ENCODE measurements at places on chromosomes 13 and 19.
A peak's percentile ranks its signal among the peaks of the same experiment; 100 is the strongest.

- DNase-seq, result no peak
These were observed 225.8 kb upstream of the IRS2 start for GRCh38 chr13:110012102-110012739.

GRCh38 chr19:30406220-30407067 lies 34.3 kb downstream of the ZNF536 start:
- DNase-seq, result no peak

- DNase-seq, result no peak
These were observed 502.7 kb downstream of the UQCRFS1 start for GRCh38 chr19:28710278-28710677.

- DNase-seq, result no peak
These were observed 1.1 kb downstream of the NAA16 start for GRCh38 chr13:41312176-41312500.

DNA sequence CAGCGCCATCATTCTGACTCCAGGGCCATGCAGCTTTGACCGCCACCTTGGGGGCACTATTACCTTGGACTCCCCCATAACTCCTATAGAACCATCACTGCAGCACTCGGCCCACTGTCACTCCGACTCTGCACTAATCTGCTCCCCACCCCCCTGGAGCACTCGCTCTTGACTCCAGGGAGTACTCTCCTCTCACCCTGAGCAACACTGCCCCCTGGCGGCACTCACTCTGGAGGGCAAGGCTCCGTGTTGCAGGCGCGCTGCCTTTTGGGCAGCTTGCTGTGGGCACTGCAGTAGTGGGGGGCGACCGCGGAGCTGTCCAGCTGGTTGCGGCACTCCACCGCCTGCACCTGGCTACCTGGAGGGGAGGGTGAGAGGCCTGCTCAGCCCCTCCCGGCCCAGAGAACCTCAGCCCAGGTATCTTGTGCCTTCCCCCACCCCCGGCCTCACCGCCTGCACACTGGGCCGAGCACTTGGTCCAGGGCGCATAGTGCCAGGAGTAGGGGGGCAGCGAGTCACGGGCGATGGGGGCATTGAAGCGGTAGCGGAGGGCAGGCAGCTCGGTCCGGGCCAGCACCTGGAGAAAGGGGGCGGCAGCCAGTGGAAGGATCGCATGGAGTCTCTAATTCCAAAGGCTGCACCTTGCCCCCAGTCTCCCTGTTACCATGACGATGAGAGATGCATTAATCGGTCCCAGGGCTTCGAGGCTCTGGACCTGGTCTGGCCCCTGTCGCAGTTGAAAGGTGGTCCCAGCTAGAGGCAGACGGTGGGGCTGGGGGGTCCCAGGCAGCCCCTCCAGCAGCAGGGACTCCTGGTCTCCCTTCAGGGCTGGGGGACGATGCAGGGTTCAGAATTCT lies 8.9 kb upstream of the MYO1F start:
- no peak for DNase-seq

- no peak for DNase-seq
These were observed 94.5 kb downstream of the ZMYM2 start for GRCh38 chr13:20053016-20053415.

DNA sequence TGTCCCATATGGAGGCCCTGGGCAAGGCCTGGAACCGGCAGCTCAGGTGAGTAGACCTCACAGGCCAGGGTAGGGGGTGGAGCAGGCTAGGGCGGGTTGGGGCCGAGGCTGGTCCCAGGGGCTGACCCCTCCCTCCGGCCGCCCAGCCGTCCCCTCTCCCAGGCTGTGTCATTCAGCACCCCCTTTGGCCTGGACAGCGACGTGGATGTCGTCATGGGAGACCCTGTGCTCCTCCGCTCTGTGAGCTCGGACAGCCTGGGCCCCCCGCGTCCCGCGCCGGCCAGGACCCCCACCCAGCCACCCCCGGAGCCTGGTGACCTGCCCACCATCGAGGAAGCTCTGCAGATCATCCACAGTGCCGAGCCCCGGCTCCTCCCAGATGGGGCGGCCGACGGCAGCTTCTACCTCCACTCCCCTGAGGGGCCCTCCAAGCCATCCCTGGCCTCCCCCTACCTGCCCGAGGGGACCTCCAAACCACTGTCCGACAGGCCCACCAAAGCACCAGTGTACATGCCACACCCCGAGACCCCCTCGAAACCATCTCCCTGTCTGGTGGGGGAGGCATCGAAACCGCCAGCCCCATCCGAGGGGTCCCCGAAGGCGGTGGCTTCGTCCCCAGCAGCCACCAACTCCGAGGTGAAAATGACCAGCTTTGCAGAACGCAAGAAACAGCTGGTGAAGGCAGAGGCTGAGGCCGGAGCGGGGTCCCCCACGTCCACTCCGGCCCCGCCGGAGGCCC lies 16.0 kb downstream of the CAMSAP3 start:
- DNase-seq, result no peak

DNA sequence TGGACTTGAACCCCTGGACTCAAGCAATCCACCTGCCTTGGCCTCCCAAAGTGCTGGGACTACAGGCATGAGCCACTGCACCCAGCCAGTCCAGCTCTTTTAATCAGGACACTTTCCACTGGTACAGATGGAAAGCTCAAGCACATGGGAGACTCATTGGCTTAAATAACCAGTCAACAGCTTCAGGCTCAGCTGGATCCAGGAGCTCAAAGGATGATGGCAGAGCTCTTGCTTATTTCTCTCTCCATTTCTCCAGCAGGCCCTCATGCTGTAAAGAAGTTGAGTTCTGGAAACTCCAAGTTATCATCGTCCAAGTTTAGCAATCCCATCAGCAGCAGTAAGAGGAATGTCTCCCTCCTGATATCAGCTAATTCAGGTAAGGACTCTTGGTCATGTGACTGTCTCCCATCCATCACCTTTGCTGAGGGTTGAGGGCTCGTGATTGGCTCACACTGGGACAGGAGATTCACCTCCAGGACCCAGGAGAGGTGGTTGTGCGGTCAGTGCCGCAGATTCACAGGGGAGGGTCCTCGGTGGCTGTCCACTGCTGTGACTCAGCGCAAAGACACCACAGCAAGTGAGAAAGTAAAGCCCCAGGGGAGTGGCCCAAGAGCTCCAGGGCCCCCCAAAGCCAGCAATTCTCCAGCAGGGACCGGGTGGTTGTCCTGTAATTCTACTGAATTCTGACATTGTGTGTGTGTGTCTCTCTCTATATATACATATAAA lies 5.1 kb downstream of the CCL25 start:
- DNase-seq, result no peak

GRCh38 chr19:54937926-54938325 lies 9.4 kb downstream of the NLRP7 start:
- no peak for DNase-seq

- DNase-seq, result no peak
These were observed 94.1 kb upstream of the UFM1 start for GRCh38 chr13:38255600-38255999.

DNA sequence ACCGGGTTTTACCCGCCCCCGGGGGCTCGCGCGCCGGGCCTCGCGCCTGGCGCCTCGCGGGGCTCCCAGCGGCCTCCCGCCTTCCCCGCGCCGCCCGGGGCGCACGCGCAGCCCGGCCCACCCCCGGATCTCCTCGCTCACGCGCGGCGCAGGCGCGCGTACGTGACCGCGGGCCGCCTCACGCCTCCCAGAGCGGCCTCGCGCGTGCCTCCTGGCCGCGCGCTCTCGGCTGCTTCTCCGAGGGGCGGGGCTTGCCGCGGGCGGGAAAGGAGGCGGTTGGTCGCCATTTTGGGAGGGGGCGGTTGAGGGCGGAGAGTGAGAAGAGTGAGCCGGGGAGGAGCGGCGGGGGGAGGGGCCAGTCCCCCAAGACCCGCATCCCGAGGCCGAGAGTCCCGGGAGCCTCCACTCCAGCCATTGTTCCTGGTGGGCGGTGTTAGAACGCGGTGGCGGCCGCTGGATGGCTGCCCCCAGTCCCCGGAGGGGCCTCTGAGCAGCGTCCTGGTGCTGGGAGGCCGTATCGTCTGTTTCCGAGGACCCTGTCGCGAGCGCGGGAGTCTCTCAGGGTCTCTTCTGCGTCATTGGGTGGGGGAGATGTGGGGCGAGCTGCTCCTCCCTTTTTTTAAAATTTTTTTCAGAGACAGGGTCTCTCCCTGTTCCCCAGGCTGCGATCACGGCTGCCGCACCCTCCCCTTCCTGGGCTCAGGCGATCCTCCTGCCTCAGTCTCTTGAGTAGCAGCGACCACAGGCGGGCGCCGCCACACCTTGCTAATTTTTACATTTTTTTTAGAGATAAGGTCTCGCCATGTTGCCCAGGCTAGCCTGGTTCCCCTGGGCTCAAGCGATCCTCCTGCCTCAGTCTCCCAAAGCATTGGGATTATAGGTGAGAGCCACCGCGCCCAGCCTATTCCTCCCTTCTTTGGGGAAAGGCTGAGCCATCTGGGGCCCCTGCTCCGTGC lies at the start of gene ZNF541:
TSS of gene ZNF541 (minus strand) at position 78 of the 956 bp plus-strand sequence. CDS start 17,292 bp downstream, outside the sequence.
- DNase-seq, result peak; percentile 77

DNA sequence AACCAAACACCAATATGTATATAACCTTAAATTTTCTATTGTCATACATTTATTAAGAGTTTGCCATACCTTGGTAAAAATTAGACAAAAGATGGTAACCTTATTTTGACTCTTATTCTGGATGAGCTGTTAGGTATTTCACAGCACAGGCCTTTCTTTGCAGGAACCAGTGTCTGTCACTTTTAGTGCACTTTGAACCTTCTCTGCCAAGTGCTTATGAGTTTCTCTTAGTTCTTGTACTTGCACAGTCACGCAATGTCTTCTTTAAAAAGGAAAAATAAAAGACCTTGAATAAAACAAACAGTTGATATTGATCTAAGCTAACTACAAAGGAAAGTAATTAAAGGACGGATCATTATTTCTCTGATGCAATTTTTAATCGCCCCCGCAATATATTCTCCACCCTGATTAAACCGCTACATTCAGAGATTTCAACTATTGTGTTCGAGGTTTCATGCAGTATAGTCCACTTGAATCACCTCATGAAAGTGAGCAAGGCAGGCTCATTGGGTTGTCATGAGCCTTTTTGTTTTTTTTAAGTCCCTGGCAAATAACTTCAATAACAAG lies 534.5 kb downstream of the KLF5 start:
- no peak for DNase-seq

- DNase-seq, result no peak
These were observed 2.7 kb downstream of the MAB21L1 start for GRCh38 chr13:35473802-35474201.

DNA sequence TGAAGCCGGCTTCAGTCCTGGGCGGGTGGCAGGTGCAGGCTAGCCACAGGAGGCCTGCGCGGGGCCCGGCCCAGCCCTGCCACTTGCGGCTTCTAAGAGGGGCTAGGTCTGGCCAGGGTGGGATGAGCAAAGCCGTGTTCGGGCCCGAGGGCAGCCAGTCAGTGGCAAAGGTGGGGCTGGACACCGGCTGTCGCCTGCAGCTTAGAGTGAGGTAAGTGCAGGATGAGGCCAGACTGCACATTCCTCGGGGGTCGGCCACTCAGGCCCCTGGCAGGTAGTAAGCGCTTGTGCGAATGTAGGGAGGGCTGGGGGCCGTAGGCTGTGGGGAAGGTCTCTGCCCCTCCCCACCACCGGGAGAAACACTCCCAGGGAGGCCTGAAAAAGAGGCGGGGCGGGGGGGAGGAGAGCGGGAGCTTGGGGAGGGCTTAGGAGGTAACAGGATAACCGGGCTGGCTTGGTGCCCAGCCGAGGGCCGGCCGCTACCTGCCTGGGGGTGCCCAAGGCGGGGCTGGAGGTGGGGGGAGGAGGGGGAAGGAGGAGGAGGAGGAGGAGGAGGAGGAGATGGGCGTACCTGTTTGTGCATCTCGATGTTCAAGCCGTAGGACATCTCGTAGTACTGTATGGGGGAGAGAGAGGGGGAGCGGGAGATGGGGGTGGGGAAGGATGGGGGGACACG lies 6.4 kb downstream of the TLE5 start:
- DNase-seq, result no peak

DNA sequence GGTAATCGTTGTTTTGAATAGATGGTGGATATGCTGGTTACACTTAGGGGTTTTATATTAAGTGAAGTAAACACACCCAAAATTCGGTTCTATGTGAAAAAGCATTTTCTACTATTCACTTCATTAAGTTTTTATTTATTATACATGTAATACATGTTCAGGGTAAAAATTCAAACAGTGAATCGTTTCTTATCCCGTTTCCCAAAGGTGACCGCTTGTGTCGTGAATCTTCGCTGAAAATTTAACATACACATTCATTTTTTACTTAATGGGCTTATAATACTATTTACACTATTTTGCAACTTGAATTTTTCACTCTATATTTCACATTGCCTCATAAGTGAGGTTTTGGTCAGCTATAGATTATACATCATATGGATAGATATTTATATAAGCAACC lies 24.5 kb downstream of the IPO5 start:
- DNase-seq, result no peak

DNA sequence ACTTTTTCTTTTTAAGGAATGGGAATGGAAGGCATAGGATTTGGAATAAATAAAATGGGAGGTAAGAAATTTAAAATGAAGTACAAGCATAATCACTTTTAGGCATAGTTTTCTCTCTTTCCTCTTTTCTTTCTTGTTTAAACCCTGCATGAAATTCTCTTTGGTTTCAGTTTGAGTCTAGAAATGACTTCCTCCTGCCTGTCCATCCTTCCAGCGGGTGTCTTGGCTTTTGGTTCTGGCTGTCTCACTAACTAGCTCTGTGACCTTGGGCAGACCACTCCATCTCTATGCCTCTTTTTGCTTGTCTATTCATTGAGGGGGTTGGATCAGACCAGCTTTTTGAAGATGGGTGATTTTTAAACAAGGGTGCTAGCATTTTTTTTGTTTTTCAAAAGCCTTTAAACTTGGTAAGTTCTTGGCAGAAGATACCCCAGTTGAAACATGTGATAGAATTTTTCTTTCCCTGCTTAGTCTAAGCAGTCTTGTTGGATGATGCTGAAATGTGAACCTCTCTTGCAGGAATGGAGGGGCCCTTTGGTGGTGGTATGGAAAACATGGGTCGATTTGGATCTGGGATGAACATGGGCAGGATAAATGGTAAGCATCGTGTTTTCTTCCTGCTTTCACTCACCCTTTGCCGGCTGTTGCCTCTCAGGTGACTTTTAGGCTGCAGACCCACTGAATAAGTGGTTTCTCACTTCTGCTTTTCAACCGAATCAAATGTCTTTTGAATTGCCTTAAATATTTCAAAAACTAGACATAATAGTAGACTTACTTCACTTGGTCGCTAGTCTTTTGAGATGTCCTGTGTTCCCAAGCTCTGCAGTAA lies 28.6 kb downstream of the PRAM1 start:
- no peak for DNase-seq

DNA sequence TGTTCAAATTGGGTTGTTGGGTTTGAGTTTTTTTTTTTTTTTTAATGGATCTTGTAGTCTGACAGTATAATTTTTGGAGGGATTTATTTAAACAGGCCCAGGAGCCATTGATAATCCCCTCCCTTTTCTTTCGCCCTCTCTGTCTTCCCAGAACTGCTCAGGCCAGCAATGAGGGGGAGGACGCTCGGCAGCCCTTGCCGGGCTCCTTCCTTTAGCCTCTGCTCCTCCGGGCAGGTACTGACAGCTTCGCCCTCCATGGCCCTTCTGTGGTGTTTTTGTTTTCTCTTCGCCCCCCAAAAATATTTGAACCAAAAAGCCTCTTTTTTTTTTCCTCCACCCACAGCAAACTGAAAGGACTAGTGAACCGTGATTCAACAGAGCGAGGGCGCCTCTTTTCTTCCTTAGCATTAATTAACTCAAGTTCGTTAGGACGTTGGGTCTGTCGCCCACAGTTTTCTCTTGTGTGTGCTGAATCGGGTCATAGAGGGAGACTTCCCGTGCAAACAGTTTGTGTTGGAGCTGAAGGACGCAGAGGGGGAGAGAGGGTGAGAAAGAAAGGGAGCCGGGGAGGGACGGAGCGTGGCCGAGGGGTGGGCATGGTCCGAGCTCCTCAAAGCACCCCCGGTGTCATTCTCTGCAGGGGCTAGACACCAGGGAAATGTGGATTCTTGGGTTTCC lies 21.5 kb downstream of the NFIX start:
- DNase-seq, result no peak

- no peak for DNase-seq
These were observed 498.5 kb downstream of the DIAPH3 start for GRCh38 chr13:59665184-59665583.

GRCh38 chr19:48629599-48630295 lies 7.4 kb downstream of the DBP start:
- DNase-seq, result no peak
